ENCODE measurements at places on chromosomes 6 and 20. TPM values are rescaled to one million over a fixed set of nuclear protein-coding genes. Genes with fewer than 3 reads are reported as not detected.

The TGM3 gene
- not detected for total RNA-seq

The HUS1B gene
- total RNA-seq: 1.4 TPM

The PRPF6 gene
- 69.4 TPM for total RNA-seq

The LRP11 gene
- total RNA-seq: 2.9 TPM

The GGTLC1 gene
- not detected for total RNA-seq

The PPP1R16B gene
- 55.0 TPM for total RNA-seq

The SIRPD gene
- 0.20 TPM for total RNA-seq

The KCNB1 gene
- total RNA-seq: 0.02 TPM

The TBX18 gene
- total RNA-seq: not detected

The CD24 gene
- total RNA-seq: 0.14 TPM
